ENCODE measurements at places on chromosomes 11 and 22.

DNA sequence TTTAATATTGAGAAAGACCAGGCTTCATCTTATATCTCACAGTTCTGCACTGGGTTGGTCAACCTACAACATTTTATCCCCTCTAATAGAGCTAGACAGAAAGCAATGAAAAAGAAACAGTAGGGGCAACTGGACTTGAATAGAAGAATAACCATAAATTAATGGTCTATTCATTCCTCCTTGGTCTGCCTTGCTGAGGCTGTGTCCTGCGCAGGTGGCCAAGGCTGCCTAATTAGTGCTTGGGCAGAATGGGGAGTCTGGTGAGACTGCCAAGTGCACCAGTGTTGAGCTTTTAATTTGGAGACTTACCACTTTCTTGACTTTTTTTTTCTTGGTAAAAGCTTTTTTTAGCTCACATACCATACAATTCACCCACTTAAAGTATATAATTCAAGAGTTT is 35.0 kb upstream of the SPON1 start:
- DNase-seq, result peak; percentile 52

DNA sequence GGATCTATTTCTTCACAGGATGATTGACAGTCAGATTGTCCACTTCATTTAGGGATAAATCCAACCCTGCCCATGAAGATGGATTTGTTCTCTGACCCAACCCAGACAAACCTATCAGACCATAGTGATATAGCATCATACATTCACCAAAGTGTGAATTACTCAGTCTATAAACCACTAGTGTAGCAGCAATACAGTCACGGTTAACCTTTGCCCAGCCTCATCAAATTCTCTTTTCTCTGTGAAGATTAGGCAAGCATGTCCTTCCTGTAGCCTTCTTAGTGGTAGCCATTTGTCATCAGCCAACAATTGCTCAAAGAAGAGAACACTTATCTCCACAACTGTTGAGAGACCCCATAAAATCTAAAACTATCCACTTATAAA is 14.4 kb upstream of the BIRC2 start:
- DNase-seq, result no peak

GRCh38 chr11:131579932-131580387 is 209.5 kb downstream of the NTM start:
- no peak for DNase-seq

DNA sequence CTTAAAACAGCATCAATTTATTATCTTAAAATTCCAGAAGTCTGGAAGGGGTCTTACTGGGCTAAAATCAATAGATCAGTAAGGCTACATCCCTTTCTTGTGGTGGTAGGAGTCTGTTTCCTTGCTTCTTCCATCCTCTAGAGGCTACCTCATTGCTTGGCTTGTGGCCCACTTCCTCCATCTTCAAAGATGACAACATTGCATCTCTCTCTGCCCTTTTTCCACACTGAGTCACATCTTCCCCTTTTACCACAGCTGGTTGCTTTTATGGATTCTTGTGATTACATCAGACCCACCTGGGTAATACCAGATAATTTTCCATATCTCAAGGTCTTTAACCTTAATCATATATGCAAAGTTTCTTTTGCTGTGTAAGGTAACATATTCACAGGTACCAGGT is 60.9 kb downstream of the GRIA4 start:
- DNase-seq, result no peak

- no peak for DNase-seq
These were observed 9.4 kb downstream of the BCL2L13 start for GRCh38 chr22:17647991-17648390.

- DNase-seq, result no peak
These were observed 36.2 kb downstream of the SERGEF start for GRCh38 chr11:17976651-17977050.

DNA sequence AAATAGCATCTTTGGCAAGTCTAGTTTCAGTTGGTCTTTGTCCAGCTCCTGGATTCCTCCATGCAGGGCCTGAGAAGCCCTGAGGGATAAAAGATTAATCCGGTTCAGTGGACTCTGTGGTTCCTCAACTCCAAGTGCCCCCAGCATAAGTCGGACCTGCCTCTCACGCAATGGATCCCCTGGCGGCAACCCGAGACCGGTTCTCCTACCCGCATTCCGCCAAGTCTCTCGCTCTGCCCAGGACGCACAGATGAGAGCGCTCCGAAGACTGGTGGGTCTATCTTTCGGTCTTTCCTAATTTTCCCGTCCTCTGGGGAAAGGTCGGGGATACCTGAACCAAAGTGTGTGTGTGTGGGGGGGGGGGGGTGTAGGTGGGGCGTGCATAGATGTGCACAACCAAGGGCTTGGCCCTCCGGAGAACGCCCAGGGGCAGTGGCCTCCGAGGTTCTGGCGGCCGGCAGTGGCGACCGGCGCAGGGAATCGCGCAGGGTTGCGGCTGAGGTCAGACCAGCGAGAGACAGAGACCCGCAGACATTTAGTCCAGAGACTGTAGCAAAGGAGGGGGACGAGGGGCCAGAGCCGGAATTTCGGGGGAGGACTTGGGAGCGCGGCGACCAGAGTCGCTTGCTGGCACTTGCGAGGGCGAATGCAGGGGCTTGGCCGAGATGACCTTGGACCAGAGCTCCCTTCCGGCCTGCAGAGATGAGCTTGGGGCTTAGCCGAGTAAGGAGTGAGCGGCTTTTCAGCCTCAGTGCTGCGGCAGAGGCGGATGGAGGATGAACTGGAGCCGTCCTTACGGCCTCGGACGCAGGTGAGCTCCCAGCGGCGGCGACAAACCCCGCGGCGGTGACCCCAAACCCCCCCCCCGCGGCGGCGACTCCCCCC is 712 bp upstream of the SLC2A11 start:
- no peak for DNase-seq

- DNase-seq, result peak; percentile 78
These were observed 13.6 kb upstream of the CDC42EP1 start for GRCh38 chr22:37546437-37547250.

DNA sequence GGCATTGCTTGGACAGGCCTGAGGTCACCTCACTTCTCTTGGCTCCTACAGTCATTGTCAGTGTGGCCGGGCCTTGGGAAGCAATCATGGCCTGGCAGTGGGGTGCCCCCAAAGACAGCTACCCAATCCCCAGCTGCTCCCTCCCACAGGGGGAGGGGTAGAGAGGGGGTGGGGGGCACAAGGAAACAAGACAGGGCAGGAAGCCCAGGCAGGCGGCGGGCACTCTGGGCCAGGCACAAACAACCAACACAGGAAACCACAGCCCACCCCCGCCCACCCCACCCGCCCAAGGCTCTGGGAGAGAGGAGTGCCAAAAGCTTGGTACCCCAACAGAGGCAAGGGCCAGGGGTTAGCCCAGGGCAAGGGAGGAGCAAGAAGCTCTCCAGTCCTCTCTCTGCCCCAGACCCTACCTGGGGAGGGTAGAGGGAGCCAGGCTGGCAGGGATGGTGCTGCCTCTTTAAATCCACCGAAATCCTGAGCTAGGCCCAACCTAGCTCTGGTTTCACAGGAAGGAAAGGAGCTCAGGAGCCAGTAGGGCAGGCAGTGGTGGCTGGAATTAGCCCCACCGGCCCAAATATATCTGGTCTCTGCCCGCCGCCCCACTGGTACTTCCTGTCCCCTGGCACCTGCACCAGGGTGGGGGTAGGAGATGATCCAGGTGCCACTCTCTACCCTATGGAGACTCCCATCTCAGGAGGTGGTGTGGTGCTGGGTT is 12.2 kb downstream of the BCL9L start:
- DNase-seq, result no peak

GRCh38 chr11:105152560-105152959 is 13.0 kb upstream of the CARD18 start:
- no peak for DNase-seq

GRCh38 chr11:66324664-66325063 is 7.8 kb upstream of the CD248 start:
- no peak for DNase-seq

GRCh38 chr11:106152013-106152412 is 74.6 kb downstream of the AASDHPPT start:
- DNase-seq, result no peak

DNA sequence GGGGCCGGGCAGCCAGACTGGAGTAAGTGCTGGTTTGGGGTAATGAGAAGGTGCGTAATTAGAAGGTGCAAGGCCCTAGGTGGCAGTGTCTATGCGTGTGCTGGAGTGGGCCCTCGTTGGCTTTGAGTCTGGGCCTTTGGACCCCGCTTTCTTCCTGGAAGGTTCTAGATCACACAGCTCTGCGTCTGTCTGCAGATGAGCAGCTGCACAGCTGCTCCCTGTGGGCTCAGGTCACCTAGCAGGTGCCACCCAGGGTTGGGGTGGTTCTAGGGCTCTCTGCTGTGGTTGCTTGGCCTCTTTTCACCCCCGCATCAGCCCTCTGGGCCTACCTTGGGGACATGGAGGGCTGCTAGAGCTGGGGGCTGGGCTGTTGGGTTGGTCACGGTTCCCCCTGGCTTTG is 10.3 kb downstream of the RELT start:
- no peak for DNase-seq

DNA sequence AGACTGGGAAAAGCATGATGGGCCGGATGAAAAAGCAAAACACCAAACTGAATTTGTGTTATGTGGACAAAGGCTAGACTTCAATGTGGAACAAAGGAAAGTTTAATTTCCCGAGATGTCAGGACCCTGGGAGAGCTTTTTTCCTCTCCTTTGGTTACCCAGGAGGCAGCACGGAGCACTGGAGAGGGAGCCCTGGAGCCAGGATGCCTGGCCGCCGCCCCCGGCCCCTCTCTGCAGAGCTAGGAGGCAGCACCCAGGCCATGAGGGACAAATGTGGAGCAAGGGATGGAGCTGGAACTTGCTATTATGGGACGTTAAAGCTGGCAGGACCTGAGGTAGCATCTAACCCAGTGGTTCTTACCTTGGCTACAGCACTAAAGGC is 108.9 kb downstream of the MORC2 start:
- DNase-seq, result no peak

- DNase-seq, result no peak
These were observed 384.5 kb downstream of the AASDHPPT start for GRCh38 chr11:106461839-106462545.

DNA sequence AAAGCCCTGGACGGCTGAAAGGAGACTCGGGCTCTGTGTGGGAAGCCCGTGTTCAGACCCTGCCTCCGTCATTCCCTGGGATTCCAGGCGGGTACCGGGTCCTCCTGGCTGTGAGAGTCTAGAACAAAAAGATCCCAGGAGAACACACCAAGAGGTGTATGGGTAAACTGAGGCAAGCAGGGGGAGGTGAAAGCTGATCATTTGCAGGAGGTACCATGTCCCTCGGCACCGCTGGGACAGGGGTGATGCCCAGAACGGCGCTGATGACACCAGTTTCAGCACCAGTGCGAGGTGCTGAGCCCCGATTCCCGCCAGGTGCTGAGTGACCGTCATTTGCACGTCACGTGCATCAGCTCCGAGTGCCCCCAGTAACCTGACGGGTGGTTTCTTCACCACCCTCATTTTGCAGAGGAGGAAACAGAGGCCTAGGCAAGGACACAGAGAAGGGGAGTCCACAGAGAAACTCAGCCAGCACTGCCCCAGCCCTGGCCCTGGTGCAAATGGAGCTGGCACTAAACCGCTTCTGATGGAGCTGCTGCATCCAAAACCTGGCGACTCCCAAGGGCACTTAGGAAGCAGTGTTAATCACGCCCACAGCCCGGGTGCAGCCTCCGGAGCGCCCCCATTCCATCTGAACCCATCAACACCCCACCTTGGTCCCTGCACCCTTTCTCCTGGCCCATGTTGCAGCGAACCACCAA is 16.8 kb downstream of the MACROD1 start:
- no peak for DNase-seq

- no peak for DNase-seq
These were observed 374.0 kb downstream of the SHANK2 start for GRCh38 chr11:70878366-70878765.

DNA sequence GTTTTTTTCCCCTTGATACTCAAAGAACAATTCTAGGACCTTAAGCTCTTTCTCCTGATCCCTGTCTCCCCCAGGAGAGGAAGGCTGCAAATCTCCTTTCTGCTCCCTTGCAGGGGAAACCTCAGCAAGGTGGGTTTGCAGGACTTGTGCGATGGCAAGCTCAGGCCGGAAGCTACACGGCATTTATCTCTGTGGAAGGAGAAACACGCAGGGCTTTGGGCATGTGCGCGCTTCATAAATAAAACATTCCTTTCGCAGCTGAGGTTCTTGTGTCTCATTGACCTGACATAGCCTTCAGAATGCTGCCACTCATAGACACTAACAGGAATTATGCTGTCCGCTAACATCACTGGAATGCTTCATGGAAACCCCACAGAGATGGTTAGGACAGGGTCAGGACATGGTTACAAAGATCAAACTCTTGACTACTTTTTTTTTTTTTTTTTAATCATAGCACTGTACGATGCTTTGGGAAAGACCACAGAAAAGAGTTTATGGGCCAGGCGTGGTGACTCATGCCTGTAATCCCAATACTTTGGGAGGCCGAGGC is 42.6 kb downstream of the SLN start:
- DNase-seq, result no peak

GRCh38 chr11:1937616-1938342 is 9.4 kb upstream of the MRPL23 start:
- DNase-seq, result no peak

DNA sequence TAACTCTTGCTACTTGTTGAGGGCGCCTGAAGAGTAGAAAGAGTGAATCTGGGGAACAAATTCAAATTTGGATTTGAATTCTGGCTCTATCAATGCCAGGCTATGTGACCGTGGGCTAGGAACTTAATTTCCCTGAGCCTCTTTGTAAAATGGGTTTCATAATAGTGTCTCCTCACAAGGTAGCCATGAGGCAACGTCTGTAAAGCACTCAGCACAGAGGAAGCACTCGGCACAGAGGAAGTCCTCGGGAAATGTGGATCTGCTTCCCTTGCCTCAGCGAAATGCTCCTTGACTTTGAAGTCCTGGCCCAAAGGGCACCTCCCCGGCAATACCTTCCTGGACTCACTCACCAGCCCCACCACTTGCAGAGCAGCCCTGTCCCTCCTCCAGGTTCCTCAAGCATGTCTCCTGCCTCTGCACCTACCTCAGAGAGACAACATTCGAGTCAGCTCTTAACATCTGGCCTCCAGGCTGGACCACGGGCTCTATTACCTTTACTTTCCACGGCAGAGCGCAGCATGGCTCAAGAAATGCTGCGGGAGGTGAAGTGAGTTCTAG is 17.7 kb downstream of the CD6 start:
- DNase-seq, result no peak

DNA sequence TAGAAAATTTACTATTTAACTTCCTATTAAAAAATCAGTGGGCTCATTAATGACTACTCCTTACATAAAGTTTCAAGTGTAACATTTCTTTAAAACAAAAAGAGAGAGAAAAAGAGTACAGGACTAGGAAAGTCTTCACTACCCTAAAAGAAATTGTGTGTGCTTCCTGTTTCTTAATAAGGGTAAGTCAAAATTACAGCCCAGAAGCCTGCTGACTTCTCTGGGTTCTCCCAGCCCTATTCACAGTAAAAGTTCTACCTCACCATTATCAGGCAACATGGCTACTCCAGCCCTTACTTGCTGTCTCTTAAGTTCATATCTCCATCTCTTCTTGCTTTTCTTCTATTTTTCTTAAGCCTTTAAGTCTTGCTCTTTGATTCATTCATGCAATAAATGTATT is 20.3 kb upstream of the ZC3H12C start:
- no peak for DNase-seq

- no peak for DNase-seq
These were observed 15.5 kb downstream of the SLC43A1 start for GRCh38 chr11:57499983-57500461.

GRCh38 chr11:131663405-131664200 is 293.2 kb downstream of the NTM start:
- DNase-seq, result peak; percentile 92

Measured in putamen (tissue), 1 donor.